ENCODE measurements at places on chromosomes 2 and 18. TPM values are rescaled to one million over a fixed set of nuclear protein-coding genes. Genes with fewer than 3 reads are reported as not detected.

GRCh38 chr2:11559786-11560155 lies 25.9 kb downstream of the GREB1 start:
- no peak for DNase-seq

DNA sequence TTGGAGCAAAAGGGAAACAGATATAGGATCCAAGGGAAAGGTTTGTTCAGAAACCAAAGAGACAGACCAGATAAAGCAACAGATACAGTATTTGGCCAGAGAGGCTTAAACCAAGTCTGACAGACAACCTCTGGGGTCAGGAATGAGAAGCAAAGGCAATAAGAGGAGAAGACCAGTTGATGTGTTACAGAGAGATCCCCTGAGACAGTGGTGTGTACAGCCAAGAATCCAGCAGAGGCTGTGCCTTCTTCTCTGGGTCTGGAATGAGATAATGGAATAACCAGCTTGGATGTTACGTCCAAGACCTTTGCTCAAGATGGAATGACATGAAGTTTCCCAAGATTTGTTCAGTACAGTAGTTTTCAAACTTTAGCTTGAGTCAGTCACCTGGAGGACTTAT lies 61.1 kb downstream of the MDH1 start:
- no peak for DNase-seq

GRCh38 chr2:3959372-3959771 lies 256.0 kb downstream of the DCDC2C start:
- peak; percentile 13 for DNase-seq

DNA sequence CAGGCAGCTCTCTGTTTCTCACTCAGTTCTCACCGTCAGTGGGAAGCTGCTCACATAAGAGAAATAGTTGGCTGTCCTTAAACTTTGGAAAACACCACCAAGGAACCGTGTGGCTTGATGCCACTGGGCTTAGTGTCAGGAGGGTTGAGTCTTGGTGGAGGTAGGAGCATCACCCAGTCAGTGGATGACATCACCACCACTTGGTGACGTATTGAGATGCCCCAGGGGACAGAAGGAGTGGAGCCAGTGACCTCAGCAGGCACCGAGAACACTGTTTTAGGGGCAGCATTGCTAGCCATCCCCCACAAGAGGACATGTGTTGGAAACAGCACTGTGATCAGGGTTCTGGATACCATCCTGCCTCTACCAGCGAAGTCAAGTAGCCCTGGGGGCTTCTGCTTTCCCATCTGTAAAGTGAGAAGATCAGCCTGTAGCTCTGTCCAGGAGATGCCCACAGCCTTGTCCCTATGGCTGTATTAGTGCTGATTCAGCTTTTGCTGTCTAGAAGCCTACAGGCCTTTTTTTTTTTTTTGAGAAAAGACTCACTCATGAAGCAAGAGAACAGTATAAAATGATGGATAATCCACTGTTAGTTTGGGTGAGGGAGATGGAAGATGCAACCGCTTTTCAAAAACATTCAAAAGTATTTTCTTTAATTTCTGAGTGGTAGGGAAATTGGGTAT lies 66.2 kb downstream of the TSN start:
- DNase-seq, result no peak

DNA sequence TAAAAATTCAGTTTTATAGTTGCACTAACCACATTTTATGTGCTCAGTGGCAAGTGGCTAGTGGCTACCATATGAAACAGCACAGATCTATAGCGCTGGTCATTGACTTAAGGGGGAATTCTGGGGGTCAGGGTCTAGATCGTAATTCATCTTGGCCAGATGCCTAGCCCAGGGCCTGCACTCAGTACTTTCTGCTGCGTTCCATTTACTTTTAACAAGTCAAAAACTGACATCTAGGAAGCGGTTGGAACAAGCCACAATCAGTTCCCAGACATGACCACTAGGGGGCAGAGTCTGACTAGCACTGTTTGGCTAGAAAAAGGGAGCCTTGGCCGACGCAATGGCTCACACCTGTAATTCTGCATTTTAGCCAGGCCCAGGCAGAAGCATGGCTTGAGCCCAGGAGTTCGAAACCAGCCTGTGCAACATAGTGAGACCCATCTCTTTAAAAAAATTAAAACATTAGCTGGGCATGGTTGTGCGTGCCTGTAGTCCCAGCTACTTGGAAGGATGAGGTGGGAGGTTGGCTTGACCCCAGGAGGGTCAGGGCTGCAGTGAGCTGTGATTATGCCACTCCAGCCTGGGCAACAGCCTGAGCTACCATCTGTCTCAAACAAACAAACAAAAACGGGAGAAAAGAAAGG lies 9.0 kb upstream of the TMBIM1 start:
- peak; percentile 93 for DNase-seq

DNA sequence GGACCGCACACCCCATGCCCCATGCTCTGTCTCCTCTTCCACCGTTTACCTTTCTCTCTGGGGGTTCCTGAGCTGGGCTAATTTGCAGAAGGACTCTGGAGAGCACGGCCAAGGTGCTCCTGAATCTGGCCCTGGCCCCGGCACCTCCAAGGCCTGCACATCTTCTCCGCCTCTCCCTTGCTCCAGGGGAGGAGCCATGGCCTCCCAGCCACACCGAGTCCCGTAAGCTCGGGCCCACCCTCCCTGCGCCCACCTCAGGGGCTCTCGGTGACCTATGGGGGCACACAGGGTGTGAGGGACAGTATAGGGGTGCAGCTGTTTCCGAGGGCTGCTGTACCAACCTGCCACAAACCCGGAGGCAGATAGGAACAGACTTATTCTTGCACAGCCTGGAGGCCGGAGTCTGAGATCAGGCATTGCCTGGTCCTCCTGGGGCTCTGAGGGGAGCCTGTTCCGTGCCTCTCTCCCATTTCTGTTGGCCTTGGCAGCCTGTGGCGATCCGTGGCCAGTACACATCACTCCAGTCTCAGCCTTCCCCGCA lies 127.3 kb upstream of the GPC1 start:
- DNase-seq, result peak; percentile 37

- DNase-seq, result no peak
These were observed 276.3 kb downstream of the SETBP1 start for GRCh38 chr18:44957025-44957424.

DNA sequence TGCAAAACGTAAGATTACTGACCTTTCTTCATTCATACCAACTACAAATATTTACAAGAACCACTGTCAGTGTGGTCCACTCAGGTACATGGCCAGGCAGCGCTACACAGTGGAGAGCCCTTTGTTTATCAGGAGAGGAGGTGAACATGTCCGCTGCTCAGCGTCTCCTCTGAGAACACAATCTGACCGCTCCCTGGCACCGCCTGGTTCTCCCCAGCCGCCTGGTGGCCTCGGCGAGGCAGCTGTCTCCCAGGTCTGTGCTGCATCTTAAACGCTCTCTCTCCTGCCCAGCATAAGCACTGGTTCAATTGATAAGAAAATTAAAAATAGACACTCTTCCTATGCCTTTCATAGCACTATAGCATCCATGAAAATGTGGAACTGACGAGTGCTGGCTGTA lies 146.8 kb upstream of the PXDN start:
- DNase-seq, result no peak

DNA sequence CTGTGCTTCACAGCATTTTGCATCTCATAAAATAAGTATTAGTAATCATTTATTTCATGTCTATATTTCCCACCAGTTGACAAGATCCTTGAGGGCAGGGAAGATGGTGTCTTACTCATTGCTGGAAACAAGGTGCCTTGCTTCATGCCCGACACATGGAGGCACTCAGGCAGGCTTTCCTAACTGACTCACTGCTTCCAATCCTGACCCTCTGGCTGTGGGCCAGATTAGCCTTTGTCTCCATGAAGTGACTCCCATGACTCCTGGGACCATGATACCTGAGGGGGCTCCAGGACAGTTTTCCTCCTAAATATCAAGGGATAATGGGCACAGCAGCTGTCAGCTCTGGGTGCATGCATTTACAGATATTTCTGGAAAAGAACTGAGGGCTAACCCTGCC lies 275.1 kb downstream of the AGPS start:
- DNase-seq, result no peak

DNA sequence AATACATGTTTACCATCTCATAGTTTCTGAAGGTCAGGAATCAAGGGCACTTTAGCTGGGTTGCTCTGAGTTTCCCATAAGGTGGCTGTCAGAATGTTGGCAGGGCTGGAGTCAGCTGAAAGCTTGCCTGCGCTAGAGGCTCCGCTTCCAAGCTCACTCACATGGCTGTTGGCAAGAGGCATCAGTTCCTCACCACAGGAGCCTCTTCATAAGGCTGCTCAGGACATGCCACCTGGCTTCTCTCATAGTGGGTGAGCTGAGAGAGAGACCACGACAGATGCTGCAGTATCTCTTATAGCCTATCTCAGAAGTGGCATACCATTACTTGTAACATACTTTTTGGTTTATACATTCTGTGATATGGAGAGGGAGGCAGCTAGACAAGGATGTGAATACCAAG lies 7.2 kb downstream of the HADHB start:
- no peak for DNase-seq

DNA sequence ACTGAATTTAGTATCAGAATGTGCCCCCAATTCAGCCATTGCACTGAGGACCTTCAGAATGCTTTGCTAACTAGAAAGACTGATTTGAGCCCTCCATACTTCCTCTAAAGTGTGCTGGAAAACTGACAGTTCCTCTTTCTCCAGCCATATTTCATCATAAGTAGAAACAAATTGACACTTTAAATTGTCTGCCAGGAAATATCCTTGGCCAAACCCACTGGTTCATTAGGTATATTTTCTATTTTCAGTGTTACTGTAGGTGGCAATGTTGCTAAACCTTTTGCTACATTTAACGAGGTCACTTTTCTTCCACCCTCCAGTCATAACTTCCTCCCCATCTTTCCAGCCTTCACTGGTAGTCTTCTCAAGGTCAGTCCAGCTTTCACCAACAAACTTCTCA lies 21.5 kb downstream of the SP5 start:
- DNase-seq, result no peak

DNA sequence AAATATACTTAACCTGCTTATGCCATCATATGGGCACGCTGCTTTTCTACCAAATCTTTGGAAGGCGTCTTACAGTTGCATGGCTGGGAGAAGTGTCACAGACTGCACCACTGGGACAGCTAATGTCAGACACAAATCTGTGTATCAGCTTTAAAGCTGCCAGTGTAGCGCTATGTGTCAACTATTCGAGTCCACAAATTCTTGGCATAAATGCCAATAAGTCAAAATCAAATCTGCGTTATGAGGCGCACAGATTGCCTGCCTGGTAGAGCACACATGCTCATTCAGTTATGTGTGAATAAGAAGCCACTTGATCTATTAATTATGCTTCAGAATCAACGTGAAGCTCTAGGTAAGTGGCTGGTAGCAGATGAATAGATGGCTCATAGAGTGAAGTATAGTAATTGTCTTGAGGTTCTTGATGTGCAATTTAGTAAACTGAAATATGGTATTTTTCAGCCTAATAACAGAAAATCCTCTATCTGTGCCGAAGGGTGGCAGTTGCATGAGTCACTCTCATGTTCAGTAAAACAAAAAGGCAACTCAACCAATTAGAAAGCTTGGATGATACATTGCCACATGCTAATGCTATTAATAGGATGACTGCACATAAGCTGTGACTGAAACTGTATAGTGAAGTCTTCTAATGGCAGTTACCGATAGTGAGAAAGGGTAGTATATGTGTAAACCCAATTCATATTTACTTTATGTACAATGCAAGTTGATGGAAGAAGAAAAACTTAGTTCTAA lies 52.0 kb downstream of the DCC start:
- DNase-seq, result no peak

- no peak for DNase-seq
These were observed 107.2 kb downstream of the CD226 start for GRCh38 chr18:69840445-69840844.

DNA sequence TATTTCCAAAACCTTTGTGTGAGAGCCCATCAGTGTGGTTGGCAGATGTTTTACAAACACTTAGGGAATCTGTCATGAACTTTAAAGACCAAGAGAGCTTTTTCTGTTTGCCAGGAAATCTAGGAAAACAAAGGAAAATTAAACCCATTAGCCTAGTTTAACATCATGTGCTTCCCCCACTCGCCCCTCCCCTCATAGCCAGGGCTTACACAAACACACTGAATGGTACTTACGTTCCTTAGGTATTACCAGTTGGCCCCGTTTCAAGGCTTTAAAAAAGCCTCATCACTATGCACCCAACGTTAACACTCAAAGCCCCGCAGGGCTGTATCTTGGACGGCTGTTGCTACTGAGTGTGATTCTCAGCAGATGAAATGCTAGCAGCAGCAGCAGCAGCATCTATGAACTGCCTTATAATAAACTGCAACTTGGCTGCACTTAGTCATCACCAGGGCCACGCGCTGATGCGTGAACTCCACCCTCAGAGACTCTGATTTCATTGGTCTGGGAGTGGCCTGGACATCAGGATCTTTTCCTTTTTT lies 20.1 kb upstream of the TTC39C start:
- no peak for DNase-seq

- DNase-seq, result no peak
These were observed 126.3 kb downstream of the LTBP1 start for GRCh38 chr2:33073018-33073417.

DNA sequence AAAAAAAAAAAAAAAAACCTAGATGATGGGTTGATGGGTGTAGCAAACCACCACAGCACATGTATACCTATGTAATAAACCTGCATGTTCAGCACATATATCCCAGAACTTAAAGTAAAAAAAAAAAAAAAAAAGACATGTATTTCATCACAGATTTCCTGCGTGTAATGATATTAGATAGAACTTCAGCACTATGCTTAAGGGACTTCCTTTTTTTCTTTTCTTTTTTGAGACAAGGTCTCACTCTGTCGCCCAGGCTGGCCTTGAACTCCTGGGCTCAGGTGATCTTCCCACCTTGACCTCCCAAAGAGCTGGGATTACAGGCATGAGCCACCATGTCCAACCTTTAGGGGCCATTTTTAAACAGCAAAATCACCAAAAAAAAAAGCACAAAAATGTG lies 42.0 kb downstream of the NEURL3 start:
- no peak for DNase-seq

GRCh38 chr2:46909150-46909549 lies 6.5 kb downstream of the MCFD2 start:
- DNase-seq, result no peak

DNA sequence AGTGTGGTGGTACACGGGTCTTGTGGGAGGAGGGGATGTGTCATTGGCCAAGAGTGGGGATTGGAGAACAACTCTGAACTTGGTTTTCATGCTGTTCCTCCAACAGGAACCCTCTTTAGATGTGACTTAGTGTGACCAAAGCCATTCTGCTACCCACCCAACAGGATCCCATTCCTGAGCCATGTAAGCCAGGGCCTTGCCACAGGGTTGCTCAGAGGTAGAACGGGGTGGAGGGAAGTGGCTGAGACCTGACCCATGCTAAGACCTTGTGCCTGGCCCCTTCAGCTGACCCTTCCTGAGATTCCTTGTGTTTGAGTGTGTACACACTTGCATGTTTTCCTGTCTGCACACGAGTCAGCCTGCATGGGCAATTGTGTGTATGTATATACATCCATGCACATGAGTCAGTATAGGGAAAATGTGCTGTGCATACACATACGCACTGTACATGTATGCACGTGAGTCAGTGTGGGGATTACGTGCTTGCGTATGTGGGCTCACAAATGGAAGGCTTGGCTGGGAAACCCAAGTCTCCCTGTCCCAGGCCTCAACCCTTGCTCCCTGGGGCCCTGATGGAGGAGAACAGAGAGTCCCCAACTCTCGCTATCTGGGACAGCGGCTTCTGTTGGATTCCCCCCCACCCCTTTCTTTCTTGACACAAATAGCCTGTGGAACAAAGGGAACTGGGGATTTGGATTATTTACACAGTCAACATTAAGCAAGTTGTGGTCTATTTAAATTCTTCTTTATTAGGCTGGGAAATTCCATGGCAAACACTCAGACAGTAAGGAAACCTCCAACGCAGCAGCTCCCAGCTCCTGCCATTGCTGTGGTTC lies 339.8 kb downstream of the DYSF start:
- no peak for DNase-seq

Gene FOXI3
- 17.1 TPM for total RNA-seq

Gene CIDEA
- total RNA-seq, result not detected

Gene LYPD1
- total RNA-seq, result 2.1 TPM

Gene ABCG5
- not detected for total RNA-seq

All from H1 (cell line).